ENCODE measurements at places on chromosomes 5 and 9.

- peak; percentile 46 for DNase-seq
These were observed 236.6 kb downstream of the NR3C1 start for GRCh38 chr5:143166661-143167420.

DNA sequence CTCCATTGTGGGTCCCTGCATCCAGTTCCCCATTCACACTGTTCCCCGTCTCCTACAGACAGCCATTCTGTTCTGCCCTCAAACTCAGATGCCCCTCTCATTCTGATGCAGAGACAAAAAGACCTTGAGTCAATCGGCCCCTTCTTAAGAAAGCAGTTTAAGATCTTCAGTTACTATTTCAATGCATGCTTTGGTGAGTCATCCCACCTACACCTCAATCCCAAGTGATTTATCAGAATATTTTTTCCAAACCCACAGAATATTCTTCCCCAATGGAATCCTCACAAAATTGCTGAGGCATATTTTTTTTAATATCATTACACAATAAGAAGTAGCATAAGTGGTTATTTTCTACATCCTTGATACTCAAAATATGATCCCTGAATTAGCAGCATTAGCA lies 92.4 kb upstream of the SLC1A1 start:
- no peak for DNase-seq

GRCh38 chr5:118506217-118506852 lies 482.0 kb downstream of the DTWD2 start:
- no peak for DNase-seq

DNA sequence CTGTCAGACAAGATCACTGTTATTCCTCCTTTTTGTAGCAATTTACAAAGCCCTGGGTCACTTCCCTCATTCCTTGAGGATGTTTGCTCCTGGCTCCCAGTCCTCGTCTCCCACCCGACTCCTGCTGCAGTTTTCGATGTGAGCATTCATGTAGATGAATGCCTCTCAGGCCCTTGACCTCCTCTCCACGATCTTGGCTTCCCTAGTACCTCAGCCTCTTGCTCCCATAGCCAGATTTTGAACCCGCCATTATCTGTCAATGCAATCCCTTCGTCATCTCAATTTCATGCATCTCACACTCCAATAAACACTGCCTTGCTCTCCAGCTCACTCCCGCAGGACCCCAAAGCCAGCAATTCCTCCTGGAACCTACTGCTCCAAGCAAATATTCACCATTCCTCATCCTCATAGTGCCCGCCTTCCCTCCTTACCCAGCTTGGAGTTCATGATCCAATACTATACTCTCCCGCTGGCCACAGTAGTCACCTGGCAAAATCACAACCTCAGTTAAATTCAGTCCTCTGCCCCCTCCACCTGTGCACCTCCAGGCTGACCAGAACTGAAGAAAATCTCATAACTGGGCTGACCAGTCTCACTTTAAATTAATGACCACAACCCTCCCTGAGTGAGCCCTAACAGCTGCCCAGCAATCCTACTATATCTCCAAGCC lies 35.1 kb upstream of the JADE2 start:
- no peak for DNase-seq

- no peak for DNase-seq
These were observed 472.1 kb downstream of the DMRT2 start for GRCh38 chr9:1522219-1522767.

DNA sequence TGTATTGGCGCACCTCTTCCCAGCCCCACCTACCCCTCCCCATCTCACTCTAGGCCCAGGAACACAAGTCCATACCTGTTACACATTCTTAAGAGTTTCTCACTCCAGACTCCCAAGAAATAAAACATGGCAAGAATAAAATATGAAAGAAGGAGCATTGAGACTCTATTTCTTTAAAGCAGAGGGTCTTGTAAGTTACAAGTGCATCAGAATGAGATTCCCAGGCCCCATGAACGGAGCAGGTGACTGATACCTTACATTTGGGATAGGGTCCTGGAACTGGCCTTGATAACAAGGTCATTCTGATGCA lies 5.7 kb downstream of the EGR1 start:
- no peak for DNase-seq

DNA sequence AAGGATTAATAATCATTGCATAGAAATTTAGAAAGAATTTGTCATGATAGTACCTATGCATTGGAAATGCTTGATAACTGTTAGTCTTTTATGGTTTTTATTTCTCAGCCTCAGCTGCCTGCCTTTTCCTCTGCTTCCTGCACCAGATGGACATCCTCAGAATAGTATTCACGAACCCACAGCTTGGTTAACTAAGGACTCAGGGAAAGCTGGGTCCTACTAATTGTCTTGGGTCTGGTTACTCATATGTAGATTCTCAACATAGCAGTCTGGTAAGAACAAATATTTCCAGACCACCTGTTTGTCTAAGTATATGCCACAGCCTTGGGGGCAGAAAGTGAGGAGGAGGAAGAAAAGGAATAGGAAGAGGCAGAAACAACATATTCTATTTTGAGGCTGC lies 464.5 kb upstream of the SMARCA2 start:
- no peak for DNase-seq

DNA sequence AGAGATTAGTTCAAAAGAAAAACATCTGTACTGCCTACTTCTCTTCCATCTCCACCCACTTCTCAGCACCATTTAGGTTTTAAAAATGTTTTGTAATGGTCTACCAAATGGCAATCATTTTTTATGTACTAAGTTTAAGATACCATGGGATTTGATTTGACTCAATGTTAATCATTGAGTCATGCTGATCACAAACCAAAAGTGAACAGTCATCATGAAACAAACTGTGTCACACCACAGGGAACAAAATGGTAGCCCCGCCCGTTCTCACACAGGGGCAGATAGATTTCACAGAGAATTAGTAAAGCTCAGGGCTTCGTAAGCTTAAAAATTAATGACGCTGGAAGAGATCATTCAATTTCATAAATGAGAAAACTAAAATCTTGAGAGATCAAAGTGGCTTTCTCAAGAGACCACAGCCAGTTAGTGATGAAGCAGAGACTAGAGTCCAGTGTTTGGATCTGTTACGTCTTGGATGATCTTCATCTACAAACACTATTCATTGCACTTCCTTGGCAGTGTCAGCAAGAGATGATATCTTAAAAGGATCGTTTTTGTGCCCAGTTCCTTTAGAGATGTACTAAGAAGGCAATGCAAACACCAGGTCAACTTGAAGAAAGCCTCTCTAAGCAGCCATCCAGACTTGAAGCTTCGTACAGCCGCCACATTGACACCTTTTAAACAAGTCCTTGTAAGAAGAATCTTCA lies 33.9 kb upstream of the TRIO start:
- DNase-seq, result no peak

DNA sequence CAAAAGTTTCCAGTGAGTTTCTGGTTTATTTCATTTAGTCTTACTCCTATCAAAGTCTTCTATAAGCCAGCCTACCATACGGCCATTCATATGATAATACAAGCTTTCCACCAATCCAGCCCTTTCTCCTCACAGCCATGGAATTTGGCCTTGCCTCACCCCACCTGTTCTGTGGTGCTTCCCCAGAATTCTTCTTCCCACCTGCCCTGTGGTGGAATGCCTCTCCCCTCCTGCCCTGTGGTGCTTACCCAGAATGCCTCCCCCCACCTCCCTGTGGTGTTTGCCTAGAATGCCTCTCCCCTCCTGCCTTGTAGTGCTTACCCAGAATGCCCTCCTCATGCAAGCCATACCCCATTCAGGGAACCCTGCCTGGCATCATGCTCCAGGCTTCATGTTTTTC lies 90.3 kb upstream of the APC start:
- no peak for DNase-seq

- no peak for DNase-seq
These were observed 666.3 kb downstream of the DNAH5 start for GRCh38 chr5:13278148-13278547.

DNA sequence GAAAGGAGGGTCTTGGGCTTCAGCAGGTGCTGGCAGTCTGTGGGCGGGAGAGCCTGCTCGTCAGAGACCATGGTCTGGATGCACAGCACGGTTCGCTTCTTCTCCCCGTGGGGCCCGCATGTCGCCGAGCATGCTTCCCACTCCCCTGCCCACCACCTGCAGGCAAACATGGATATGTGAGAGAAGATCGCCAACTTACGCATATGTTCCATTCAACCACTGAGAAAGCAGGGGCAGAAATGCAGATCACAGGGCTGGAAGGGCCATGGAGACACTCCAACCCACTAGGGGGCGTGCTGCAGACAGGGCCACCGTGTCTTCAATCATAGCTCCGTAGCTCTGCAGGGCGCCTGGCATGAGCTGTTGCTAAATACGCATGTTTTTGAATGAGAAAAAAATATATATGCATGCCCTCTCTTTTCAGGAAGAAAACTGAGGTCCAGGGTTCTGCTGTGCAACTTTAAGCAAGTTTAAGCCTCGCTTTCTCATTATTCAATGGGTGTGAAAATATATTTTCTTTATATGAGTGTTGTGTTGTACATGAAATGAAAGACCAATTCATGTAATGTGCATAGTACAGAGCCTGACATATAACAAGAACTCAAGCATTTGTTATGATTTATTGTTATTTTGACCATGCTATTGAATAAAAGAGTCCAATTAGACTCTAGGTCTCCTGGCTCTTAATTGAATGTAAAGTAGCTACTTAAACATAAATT lies 148.0 kb downstream of the TARS1 start:
- peak; percentile 25 for DNase-seq

GRCh38 chr9:83266666-83267496 lies 203.9 kb upstream of the RASEF start:
- DNase-seq, result peak; percentile 39

DNA sequence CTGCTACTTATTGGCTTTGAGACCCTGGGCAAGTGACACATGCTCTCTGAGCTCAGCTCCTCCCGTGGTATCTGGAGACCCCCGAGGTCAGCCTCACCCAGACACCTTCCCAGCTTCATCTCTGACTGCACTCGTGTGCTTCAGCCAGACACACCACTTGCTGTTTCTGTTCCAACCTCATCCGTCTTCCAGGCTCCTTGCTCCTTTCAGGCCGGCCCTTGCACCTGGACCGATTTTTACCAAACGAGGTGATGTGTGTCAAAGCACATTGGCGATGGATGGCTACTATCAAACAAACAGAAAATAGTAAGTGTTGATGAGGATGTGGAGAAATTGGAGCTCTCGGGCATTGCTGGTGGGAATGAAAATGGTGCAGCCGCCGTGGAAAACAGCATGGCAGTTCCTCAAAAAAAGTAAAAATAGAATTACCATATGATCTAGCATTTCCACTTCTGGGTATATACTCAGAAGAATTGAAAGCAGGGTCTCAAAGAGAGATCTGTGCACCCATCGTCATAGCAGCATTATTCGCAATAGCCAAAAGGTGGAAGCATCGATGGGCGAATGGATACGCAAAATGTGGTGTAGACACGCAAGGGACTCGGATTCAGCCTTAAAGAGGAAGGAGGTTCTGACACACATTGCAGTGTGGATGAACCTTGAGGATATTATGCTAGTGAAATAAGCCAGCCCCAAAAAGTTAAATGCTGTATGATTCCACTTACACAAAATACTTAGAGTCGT lies 96.1 kb upstream of the IER5L start:
- DNase-seq, result no peak

DNA sequence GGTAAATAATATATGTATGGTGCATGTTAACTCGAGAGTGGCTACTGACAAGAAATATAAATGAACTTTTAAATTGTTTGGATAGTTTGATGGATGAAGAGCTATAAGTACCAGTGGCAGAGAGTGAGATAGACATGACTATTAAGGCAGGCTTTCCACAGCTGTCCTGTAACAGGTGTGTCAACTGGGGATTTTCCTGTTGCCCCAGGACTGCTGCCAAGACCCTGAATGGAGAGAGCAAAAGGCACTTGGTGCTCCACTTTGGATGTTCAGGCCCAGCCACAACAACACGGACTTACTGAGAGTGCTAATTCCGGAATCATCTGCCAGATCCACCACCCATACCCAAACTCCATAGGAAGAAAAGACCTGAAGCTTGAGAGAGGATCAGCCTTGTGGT lies 215.1 kb downstream of the SEC61B start:
- DNase-seq, result no peak

GRCh38 chr5:89297066-89297465 lies 414.1 kb upstream of the MEF2C start:
- DNase-seq, result no peak

DNA sequence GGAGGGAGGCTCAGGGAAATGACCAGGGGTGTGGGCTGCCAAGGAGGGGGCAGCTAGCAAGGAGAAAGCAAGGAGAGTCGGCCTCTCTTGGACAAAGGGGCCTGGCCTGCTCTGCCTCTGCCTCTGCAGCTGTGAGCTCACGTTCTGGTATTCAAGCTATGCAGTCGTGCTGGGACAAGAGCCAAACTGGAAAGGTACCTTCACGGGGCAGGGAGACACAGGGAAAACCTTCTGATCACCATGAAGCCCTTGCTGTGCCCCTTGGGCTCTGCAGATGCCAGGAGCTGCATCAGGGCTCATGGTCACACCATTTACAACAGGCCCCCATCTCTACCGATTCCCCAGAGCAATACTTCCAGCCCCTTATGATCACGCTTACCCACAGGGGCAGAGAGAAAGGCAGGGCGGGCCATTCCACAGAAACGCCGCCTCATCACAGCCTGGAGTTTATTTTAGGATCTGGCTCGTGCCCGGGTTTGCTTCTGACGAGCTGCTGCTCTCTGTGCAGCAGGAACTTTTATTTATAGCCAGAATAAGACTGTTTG lies 63.2 kb downstream of the PRRT1B start:
- peak; percentile 84 for DNase-seq

DNA sequence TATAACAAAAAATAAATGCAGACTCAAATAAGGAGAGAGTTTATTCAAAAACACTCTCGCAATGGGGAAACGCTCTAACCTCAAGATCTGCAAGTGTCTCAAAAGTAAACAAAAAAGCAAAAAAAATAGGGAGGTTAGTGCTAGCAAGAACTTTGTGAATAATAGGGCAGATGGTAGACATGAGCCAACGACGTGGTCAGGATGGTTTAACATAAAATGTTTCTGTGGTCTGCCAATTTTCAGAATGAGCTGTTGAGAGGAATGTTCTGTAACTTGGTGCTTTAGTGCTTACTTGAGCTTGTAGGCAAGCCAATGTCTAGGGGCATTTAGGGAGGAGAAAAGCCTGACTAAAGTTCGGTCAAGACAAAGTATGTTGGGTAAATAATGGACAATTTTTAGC lies 1813.9 kb upstream of the CDH6 start:
- no peak for DNase-seq

DNA sequence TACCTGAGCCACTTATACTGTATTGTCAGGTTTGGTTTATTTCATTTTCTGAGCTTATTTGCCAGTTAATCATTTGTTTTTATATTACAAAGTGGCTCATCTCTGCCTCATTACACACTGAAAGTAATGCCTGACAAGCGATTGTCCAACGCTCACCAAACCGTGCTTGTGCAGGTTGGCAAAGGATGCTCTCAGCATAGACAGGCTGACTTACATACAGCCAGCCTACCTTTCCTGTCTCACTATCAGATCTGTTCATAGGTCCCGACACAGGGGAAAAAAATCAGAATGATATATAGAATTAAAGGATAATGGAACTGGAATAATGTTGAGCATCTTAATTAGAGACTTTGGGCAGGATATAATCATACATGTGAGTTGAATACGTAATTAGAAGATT lies 739.7 kb upstream of the RIOK2 start:
- DNase-seq, result no peak
